ENCODE measurements at places on chromosomes 4 and X.

GRCh38 chr4:14241574-14241973 is 614.0 kb upstream of the BOD1L1 start:
- DNase-seq, result no peak

- DNase-seq, result no peak
Observed at GRCh38 chrX:96182366-96182765, 502.3 kb upstream of the DIAPH2 start.

DNA sequence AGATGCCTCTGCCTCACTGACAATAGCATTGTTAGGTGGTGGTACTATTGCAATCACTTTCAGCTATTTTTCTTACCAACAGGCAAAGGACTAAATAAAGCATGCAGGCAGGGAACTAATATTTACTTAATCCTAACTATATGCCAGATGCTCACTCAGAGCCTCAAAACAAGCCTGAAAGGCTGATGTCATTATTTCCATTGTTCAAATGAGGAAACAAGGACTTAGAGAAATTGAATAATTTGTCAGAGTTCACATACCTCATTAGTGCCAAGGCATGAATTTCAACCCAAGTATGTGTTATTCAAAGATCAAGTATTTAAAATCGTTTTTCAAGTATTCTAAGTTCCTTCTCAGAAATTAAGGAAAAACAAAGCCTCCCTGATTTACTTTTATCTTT is 374.9 kb upstream of the TECRL start:
- no peak for DNase-seq

- no peak for DNase-seq
Observed at GRCh38 chr4:95255396-95256107, 293.2 kb downstream of the UNC5C start.

GRCh38 chr4:123485601-123486000 is 89.0 kb downstream of the SPRY1 start:
- DNase-seq, result no peak

GRCh38 chr4:11005300-11005699 is 320.7 kb upstream of the CLNK start:
- DNase-seq, result no peak

Data from T-helper 2 cell treated with Interferon-gamma antibody and Interleukin-4, amounts not matched to agents 5 μg/mL and 100 μg/mL, for 36 hours (primary cell).